Tibial nerve (tissue), 4 donors: ENCODE measurements at places on chromosomes 5 and 9.

GRCh38 chr9:35835216-35835632 is 6.2 kb downstream of the TMEM8B start:
- H3K27me3 ChIP-seq, result no peaks in the 10 kb centered on the region
- peaks cover 18% of the 10 kb centered on the region for H3K4me1 ChIP-seq
- H3K27ac ChIP-seq, result no peak overlapping the region
- H3K4me3 ChIP-seq, result no peak overlapping the region

- no peaks in the 10 kb centered on the region for H3K4me1 ChIP-seq
- DNase-seq, result no peak
- no peaks in the 10 kb centered on the region for H3K27me3 ChIP-seq
- no peaks in the 10 kb centered on the region for H3K36me3 ChIP-seq
- H3K27ac ChIP-seq, result no peak overlapping the region
- H3K4me3 ChIP-seq, result no peak overlapping the region
Measured at GRCh38 chr9:36623280-36623679, 50.6 kb downstream of the MELK start.

DNA sequence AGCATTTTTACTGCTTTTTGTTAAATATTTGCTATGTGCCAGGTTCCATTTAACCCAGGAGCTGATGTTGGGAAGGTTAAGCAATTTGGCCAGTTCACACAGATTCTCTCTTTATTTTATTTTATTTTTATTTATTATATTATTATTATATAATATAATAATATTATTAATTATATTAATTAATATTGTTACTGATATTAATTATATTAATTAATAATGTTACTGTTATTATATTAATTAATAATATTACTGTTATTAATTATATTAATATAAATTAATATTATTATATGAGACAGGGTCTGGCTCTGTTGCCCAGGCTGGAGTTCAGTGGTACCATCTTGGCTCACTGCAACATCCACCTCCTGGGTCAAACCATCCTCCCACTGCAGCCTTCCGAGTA is 593.0 kb upstream of the SGCD start:
- no peaks in the 10 kb centered on the region for H3K4me1 ChIP-seq
- no peaks in the 10 kb centered on the region for H3K27me3 ChIP-seq
- DNase-seq, result no peak
- no peaks in the 10 kb centered on the region for H3K36me3 ChIP-seq
- H3K27ac ChIP-seq, result no peak overlapping the region

GRCh38 chr9:33189331-33189791 is 22.2 kb upstream of the B4GALT1 start:
- no peak overlapping the region for H3K27ac ChIP-seq
- H3K4me3 ChIP-seq, result no peak overlapping the region
- no peak for DNase-seq
- no peaks in the 10 kb centered on the region for H3K4me1 ChIP-seq
- H3K36me3 ChIP-seq, result no peaks in the 10 kb centered on the region
